ENCODE measurements at places on chromosomes 6 and 20. TPM values are rescaled to one million over a fixed set of nuclear protein-coding genes. Genes with fewer than 3 reads are reported as not detected.

Gene LINC00237
- not detected for total RNA-seq

DNA sequence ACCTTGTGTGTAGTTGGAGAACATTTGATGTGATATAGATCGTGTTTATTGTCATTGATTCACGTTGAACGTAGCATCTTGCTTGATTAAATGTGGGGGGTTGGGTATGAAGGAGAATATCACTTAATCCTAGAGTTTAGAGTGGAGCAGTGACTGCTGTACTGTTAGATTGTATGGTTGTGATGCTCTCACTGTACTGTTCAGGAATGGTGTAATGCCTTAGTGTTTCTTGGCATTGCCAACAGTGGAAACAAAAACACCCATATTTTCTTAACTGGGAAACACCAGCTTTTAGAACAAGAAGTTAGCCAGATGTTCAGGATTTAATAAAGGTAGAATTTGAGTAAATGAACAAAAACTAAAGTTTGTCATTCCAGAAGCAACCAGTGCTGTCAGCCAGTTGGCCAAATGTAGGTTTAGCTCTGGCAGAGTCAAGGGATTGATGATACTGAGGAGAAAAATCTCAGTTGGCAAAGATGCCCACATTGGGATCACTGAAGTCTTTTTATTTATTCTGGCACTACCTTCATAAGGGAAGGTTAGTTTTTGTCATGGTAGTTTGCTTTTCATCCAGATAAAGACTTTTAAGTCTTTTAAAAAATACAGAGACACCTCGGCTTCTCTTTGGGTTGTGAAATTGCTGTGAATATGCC lies 129.9 kb downstream of the JARID2 start:
- no peak for DNase-seq

Gene CLPSL1
- total RNA-seq = not detected

GRCh38 chr6:170268216-170269129 lies 22.4 kb downstream of the DLL1 start:
- DNase-seq = no peak

GRCh38 chr20:49381558-49382493 lies 100.6 kb downstream of the KCNB1 start:
- DNase-seq = peak; percentile 25
